ENCODE measurements at places on chromosomes 13 and 19. TPM values are rescaled to one million over a fixed set of nuclear protein-coding genes. Genes with fewer than 3 reads are reported as not detected.
A peak's percentile ranks its signal among the peaks of the same experiment; 100 is the strongest.

DNA sequence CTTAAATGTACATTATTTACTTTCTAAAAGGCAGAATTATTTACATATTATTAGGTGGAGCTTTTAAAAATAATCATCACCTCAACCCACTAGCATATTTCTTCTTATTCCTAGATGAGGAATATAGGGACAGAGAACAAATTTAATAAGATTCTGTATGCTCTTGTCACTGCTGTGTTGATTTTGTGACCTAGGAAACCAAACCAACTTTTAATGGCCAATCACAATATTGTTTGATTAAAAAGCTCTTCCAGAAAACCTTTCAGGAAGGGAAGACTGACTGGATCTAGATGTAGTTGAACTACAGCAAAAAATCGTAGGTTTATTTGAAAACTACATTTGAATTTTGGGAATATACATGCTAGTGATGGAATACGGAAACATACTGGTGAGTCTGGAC is 91.8 kb upstream of the RAP2A start:
- no peak for DNase-seq

DNA sequence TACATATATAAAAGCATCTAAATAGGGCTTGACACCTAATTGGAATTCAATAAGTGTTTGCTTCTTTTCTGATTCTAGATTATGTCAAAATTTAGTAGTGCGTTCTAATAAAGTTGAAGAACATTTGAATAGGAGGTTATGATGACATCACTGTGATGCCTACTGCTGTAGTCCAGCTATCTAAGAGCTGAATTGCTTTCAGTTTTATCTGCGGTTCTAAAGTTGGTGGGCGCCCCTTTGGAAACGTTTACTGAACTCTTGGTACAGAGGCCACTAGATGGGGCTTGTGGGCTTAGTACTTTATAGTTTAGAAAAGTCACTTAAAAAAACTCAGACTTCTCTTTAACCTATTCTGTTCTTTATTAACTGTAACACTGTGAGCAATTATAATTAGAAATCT is 776.9 kb downstream of the GPC5 start:
- DNase-seq = no peak

GRCh38 chr13:41457589-41458186 is 338 bp downstream of the RGCC start:
- DNase-seq = no peak

The PRKACA gene
- 104 TPM for polyA plus RNA-seq

The ZNF540 gene
- polyA plus RNA-seq = 3.1 TPM

The KLK3 gene
- 0.65 TPM for polyA plus RNA-seq

GRCh38 chr19:35033067-35034004 is 3.1 kb downstream of the SCN1B start:
- DNase-seq = no peak

DNA sequence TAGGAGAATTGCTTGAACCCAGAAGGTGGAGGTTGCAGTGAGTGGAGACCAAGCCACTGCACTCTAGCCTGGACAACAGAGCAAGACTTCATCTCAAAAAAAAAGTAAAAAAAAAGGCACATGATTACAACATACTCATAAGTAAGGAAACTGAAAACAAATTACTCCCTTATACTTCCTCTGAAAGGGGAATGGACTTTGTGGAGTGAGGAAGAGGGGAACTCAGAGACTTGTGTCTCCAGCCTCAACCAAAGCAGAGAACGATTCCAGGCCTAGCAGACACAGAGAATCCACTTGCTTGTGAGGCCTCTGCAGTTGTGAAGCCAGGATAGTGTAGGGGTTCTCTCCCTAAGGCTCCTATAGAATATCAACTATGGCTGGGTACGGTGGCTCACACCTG is 4.3 kb upstream of the LATS2 start:
- no peak for DNase-seq

DNA sequence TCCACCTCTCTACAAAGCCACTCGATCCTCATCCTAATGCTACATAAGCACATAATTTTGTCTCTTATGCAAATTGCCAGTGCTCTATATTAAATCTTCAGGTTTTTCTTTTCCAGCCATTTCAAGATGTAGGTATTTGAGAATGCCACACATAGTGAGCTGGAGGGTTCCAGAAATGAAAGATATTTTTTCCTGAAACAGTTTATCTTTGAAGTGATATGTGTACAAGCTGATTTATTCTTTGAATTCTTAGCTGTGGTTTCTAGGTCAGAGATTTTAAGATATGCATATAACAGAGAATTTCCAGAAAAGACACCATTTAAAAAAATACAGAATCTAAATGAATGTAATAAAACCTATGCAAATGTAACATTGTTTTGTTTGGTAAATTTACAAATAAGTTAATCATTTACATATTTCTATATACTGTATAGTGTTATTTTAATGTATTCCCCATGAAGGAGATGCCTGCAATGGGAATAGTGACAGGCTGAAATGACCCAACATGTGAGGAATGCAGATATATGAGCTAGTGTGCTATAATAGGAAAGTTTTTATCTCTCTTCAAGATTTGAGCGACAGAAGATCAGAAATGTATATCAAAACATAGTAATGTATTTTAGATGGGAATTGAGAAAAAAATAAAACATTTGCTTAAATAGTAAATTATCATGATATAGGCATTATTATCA is 570.2 kb downstream of the SLITRK1 start:
- no peak for DNase-seq

DNA sequence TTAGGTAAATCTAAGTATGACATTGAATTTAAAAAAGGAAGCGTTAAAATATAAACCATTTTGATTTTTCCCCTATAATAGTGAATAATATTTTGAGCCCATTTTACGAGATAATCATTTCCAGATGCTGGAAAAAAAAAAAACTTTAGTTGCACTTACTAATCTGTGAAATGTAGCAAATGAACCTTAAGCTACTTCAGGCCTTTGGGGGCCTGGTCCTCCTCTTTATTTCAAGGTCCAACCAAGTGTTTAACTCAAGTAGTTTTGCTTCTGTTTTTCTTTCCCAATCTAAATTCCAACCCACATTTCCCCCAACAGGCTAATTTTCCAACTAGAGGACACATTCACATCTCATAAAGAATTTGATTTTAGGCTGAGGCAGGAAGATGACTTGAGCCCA is 101.2 kb downstream of the TNFRSF19 start:
- no peak for DNase-seq

DNA sequence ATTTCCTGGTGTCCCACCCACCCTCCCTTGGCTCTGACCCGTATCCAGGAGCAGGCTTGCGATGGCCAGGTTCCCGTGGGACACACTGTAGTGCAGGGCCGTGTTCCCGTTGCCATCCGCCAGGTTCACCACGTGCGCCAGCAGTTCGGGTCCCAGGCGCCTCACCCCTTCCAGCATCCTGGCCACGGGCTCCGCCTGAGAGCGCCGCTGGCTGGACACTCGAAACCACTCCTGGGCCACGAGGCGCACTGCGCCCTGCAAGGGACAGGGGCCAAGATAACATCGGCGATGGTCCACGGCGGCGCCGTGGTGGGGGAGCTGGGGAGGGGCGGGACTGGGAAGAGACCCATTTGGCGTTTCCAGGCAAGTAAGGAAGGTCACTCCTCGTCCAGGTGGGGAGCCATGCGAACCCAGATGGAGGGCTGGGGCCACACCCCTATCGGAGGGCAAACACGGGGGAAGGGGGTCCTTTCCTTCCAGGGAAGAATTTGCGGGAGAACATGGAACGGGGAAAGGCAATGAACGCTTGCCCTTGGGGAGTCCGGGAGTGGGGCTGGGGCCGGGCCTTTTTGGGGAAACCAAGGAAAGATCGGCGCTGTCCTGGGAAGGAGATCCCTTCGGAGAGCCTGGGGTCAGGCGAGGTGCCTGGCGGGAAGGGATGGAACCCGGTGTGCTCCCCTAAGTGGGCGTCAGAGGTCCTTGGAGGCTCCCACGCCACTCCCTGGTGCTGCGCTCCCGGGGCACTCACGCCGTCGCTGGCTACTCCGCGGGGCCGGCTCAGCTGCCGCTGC is 9.9 kb downstream of the KANK3 start:
- no peak for DNase-seq

DNA sequence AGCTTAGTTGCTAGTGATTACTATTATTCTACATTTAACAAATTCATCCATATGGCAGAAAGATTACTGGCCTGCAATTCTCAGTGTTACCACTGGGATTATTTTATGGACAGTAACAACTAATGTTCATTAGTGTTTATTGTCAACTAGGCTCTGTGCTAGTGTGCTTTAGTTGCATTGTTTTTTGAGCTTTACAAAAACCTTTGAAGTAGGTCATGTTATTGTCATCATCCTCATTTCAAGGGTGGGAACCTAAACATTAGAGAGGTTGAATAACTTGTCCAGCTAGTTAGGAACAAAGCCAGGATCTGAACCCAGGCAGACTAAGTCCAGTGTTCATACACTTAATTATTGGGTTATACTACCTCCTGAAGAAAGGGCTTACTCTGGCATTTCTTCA is 27.8 kb upstream of the TDRD3 start:
- DNase-seq = no peak

- DNase-seq = no peak
Observed at GRCh38 chr13:83423861-83424260, 458.4 kb downstream of the SLITRK1 start.

The CGB1 gene
- polyA plus RNA-seq = not detected

GRCh38 chr19:19463348-19464117 is 51.8 kb downstream of the TSSK6 start:
- no peak for DNase-seq

GRCh38 chr13:112959206-112959605 is 9.8 kb upstream of the MCF2L start:
- DNase-seq = no peak

The ATP4A gene
- not detected for polyA plus RNA-seq

DNA sequence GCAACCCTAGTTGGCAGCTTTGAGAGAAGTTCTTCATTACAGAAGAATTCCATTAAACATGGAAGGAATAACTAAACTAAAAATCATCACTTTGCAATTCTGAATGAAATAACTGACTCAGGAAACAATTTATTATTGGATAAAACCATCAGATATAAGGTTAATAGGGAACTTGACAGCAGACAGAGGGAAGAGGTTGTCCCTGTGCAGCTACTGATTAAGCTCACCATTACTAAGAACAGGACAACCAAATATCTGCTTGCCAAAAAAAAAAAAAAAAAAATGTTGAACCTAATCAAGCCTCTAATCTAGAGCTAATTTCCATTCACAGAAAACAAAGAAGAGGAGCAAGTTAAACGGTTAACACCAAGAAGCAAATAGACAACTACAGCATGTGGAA is 12.8 kb downstream of the N4BP2L2 start:
- no peak for DNase-seq

DNA sequence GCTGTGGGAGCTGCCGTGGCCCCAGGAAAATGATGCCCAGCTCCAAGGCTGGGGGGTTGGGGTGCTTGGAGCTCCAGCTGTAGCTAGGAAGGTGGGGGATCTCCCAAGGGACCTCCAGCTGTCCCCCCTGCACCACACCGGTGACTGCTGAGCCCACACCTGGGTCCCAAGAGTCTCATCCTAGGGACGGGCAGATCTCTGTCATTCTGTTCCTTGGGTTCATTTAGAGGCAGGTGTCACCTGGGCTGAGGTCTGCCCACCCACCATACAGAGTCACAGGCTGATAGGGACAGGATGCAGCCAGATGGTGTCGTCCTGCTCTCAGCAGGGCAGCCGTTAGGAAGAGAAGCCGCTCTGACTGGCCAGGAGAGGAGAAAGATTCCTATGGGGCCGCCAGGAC is 5.3 kb downstream of the F2RL3 start:
- DNase-seq = no peak

DNA sequence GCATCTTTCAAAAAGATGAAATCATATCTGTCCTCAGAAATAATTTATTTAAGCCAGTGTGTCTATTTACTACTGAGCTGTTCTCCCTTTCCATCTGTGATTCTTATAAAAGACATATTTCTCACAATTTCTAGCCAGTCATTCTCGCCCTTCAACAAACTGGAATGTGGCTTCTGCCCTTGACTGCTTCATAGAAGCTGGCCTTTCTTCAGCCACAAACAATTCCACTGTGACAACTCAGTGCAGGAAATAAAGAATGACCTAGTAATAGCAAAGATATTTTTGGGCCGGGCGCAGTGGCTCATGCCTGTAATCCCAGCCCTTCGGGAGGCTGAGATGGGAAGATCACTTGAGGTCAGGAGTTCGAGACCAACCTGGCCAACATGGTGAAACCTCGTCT is 655.5 kb downstream of the PCDH9 start:
- no peak for DNase-seq

The TMC4 gene
- 50.0 TPM for polyA plus RNA-seq

GRCh38 chr13:94673851-94674250 is 38.5 kb downstream of the SOX21 start:
- no peak for DNase-seq

The CCNA1 gene
- polyA plus RNA-seq = 0.88 TPM

The PALM3 gene
- polyA plus RNA-seq = 20.1 TPM

- peak; percentile 31 for DNase-seq
Observed at GRCh38 chr19:4014541-4015491, 7.3 kb downstream of the PIAS4 start.

DNA sequence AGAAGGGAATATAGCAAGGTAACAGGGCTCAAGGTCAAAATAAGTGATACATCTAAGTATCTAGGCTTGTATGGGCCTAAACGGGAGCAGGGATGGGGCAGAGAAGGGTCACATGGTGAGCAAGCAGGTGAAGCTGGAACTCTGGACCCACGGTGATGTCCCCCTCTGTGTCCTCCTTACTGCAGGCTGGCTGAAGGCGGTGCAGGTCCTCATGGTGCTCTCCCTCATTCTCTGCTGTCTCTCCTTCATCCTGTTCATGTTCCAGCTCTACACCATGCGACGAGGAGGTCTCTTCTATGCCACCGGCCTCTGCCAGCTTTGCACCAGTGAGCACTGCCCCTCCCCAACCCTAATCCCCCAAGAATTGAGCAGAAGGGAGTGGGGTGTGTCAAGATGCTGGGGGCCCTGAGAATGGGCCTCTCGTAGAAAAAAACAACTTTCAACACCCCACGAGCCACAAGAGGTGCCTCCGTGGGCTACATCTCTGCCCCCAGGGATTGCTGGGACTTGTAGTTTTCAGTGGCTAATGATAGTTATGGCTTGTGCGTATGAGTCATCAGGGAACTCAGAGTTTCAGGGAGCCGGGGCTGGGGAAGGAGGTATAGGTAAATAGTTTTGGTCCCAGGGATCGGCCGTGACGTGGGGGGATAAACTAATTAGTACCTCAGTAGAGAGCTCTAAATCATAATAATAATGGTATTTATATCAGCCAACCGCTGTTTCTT is 4.0 kb downstream of the EMP3 start:
- DNase-seq = no peak

The IZUMO2 gene
- not detected for polyA plus RNA-seq

The FFAR3 gene
- polyA plus RNA-seq = 0.17 TPM

GRCh38 chr13:76887076-76887563 is 915 bp upstream of the KCTD12 start:
- no peak for DNase-seq

GRCh38 chr19:22332924-22333323 is 46.7 kb downstream of the ZNF729 start:
- DNase-seq = no peak

DNA sequence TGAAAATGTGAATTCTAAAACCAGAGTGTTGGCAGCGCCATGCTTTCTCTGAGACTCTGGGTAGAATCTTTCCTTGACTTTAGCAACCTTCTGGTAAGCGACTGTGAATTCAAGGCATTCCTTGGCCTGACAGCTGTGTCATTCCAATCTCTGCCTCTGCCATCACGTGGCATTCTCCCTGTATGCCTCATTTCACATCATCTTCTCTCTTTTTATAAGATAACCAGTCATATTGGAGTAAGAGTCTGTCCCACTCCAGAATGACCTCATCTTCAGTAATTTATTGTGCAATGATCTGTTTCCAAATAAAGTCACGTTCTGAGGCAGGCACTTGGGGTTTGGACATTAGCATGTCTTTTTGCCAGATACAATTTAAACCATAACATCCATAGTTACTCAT is 103.4 kb upstream of the POSTN start:
- no peak for DNase-seq

- DNase-seq = peak; percentile 57
Observed at GRCh38 chr19:48469289-48469881, at the start of gene CYTH2. CYTH2 (plus strand) TSS chr19:48469369; CDS start chr19:48469508, 139 bp downstream.

The AMH gene
- polyA plus RNA-seq = 2.8 TPM
